ENCODE measurements at places on chromosomes 7 and 10.

DNA sequence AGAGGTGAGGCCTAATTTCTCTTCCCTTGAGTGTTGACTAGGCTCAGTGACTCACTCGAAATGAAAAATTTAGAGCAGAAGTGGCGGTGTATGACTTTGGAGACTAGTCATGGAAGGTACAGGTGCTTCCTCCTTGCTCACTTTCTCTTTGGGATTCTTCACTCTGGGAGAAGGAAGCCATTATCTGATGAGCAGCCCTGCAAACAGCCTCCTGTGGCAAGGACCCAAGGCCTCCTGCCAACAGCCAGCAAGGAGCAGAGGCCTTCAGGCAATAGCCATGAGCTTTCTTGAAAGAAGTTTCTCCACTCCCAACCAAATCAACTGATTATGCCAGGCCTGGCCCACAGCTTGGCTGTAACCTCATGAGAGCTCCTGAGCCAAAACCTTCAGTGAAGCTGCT lies 369.6 kb upstream of the VWC2 start:
- no peak for DNase-seq

DNA sequence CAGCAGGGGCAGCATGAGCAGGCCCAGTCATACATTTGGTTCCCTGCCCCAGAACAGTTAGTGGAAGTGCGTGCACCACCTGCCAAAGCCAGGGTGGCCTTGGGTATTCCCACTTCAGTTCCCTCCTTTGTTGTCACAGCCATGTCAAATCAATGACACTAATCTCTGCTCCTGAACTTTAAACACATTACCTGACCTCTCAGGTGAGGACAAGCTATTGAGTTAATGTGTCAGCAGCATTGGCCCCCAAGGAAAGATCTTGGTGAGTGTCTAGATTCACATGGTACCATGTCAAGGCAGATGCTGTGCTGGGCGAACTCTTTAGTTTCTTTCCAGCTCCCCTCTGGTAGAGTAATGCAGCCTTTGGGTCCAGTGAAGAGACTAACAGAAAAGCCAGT lies 2.1 kb downstream of the CYP3A5 start:
- no peak for DNase-seq

- DNase-seq: no peak
Observed at GRCh38 chr7:70044981-70045380, 446.7 kb downstream of the AUTS2 start.

- DNase-seq: no peak
Observed at GRCh38 chr7:132819648-132820047, 243.4 kb upstream of the PLXNA4 start.

DNA sequence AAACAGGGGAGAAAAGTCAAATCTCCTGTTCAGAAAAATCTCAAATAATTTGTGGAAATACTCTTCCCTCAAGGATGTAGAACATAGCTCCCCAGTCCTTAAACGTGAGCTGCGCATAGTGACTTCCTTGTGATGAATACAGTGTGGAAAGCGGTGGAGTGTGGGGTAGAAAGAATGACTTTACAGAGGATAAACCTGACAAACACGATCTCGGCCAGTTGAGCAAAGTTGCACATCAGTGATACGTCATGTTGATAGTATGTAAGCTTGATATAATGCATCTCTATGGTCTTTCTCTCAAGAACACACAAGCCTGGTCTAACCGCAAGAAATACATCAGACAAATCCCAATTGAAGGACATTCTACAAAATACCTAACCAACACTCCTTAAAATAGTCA lies 32.0 kb upstream of the ZCCHC24 start:
- DNase-seq: no peak

- no peak for DNase-seq
Observed at GRCh38 chr10:14873090-14873760, 5.4 kb upstream of the SUV39H2 start.

DNA sequence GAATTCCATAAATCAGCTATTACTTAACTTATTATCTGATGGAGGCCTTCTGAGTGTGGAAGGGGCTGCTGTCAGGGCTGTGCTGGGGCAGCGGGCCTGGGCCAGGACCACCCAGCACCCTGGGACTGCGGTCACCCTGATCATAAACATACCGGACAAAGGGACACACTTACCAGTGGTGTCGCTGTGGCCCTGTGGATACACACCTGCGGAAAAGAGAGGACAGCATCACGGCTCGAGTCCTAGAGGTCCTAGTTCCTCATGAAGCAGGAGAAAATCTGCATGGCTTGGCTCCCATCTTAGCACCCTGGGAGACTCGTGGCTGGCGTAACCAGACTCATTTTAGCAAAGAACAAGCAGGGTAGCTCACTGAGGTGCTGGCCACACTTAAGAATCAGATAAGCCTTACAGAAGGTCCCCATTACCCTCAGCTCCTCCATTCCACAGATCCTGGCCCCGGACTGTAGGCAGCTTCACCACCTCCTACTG lies 17.7 kb downstream of the IL15RA start:
- no peak for DNase-seq

- no peak for DNase-seq
Observed at GRCh38 chr7:33998476-33998875, 93.1 kb downstream of the BMPER start.

- DNase-seq: no peak
Observed at GRCh38 chr10:86489071-86489810, 32.4 kb downstream of the WAPL start.

DNA sequence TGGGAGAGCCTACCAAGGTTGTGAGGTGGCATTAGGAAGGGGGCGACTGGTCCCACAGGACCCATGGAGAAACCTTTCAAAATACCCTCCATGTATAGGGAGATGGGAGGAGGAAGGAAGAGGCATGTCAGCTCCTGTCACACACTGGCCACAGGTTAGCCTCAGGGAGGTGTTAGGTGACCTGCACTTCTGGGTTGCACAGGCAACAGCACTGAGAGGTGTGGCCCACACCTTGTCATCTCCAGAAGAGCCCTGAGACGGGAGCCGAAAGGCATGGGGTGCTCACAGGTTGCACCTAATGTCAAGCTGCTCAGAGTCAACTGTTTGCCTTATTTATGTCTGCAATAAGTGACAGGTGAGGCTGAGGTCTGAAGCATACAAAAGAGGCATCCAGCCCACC lies 14.6 kb upstream of the USP6NL start:
- no peak for DNase-seq

- no peak for DNase-seq
Observed at GRCh38 chr7:100493476-100494264, 9.9 kb downstream of the NYAP1 start.

DNA sequence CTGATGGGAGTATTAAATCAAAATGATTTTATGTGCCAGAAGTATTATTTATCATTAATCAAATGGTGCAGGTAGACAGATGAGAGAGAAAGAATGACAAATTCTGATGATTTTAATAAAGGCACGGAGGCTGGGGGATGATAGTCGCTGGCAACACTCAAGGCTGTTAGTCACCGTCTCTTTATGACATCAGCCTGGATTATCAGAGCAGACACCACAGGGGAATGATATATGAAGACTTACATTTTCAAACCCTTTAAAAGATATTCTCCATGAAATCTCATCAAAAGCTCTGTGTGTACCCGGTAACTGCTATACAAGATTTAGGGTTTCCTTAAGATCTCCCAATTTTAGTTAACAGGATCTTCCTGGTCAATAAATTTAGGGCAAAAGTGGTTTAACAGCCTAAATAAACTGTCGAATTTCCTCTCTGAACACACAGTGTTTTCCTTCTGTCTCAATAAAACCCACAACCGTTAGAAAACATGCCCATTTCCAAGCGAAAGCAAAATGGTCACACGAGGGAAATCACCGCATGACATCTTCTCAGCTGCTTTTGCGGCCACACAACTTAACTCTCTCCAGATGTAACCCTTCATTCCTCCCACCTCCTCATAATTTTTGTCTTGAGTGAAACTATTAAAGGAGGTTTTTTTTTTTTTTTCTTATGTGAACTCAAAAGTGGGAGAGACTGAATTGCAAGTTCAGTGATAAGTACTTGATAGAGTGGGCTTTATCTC lies 133.2 kb upstream of the FAM171A1 start:
- DNase-seq: no peak

DNA sequence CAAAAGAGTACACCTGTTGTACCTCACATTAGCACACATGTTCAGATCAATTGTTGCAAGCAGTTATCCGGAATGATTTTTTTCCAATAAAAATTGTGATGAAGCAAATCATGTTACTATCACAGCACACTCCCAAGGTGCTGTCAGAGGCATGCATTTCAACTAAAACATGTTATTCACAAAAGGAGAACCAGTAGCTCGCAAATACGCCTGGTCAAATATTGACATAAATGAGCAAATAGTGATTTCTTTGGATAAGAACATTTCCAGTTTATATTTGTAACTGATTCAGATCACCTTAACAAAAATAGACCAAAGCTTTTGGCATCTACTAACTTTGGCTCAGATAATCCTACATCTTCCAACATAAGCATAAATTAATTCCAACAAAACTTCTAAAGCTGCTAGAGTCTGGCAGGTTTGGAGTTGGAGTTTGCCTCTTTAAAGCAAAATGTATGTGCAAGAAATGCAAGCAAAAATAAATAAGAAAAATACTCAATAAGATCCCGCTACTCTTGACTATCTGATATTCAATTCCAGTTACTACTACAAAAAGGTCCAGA lies 208.0 kb downstream of the SFMBT2 start:
- DNase-seq: peak; percentile 0

DNA sequence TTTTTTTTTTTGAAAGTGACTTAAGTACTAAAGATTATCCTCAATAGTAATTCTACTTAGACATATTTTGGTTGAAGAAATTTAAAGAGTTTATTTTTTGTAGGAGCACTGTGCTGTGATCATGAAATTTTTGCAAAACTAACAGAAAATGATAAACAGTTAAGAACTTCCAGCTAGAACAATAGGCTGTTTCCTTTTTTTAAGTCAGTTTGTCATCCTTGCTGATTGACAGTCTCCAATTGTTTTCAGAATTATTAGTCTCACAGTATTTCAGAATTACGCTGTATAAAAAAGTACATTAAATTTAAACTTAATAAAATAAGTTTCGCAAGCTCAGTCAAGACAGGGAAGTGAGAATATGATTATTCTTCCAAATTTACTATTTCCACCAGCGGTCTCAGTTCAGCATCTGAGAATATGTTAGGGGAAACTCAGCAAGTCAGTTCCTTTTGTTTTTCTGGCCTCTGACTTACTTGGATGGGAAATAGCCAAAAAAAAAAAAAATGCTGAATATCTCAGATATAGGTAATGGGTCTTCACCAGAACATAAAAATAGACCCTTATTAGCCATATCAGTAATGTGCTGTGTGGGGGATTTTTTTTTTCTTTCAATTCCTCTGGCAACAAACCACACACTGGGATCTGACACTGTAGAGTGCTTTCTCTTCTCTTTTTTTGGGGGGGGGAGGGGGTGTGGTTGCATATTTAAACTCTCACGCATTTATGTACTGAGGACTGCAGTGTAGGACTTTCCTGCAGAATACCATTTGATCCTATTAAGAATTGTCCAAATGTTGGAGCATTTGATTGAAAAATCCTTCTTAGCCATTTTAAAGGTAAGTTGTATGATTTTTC lies at the start of gene CD36:
CD36 (plus strand) TSS at position 732 of the 855 bp plus-strand sequence. CDS start 8,099 bp downstream, outside the sequence.
- DNase-seq: no peak

DNA sequence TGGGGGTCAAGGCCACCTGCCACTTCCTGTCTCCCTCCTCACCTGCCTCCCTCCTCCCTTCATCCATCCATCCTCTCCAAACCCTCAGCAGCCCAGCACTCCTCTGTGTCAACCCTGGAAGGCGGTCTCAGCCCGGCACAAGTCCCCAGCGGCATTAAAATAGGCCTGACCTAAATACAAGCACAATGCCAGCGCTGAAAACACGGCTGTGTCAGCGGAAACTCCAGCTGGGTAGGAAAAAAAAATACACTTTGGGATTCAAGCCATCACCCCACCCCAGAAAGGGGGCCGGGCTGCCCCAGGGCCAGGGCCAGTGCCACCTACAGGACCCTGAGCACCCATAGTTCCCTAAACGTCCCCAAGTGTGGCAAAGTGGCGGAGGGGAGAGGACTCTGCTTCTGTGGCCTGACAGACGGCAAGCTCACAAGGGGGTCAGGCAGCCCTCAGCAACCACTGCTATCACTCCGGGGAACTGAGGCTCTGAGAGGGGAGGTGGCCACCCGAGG lies 22.7 kb upstream of the GTF2IRD1 start:
- no peak for DNase-seq

- DNase-seq: no peak
Observed at GRCh38 chr10:29692121-29692539, 57.4 kb upstream of the SVIL start.

- DNase-seq: no peak
Observed at GRCh38 chr10:133390597-133391248, 3.2 kb upstream of the MTG1 start.

DNA sequence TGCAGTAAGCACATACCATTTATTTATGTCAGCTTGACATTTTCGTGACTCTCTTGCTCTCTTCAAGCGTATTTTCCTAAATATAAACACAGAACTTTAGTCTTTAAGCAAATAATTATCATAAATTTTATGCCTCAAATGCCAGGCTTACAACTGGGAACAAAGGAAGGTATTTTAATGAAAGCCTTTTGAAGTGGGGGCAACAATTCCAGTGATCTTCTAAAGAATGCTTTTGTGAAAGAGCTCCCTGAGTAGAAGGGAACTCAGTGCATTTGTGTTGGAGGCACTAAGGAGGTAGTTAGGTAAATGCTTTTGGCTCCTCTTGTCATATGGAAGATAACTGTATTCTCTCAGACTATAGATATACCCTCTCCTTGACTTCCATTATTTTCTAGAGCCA lies 104.9 kb downstream of the VPS50 start:
- no peak for DNase-seq

- DNase-seq: no peak
Observed at GRCh38 chr7:156607332-156608172, 33.0 kb upstream of the RNF32 start.

GRCh38 chr10:75825661-75826060 lies 394.2 kb downstream of the LRMDA start:
- DNase-seq: no peak

DNA sequence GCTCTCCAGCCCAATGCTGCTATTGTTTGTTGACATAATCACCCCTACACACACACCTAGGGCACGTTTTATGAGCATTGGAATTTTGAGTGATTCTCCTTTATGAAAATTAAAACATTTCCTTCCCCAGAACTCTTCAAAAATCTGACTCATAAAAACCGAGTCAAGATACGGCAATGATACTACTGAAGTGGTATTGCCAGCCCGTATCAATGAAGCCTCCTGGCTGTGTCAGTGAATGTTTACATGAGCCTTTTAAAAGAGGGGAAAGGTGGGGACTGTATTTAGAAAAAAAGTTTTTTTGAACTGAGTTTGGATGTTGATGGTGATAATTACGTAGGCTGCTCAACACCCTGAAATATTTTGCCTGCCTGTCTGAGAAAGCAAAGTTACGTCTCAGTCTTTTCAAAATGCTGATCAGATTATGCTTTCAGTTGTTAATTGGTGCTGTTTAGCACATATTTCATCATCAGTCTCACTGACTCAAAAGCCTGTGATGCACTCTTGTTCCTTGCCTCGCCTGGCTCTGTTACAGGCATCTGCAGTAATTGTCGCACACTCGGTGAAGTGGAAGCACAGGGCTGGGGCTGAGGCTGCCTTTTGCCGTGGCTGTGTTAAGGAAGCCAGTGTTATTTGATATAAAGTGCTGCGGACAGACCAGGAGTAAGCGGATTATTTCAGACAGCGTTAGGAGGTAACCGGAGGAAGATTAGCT lies 157.4 kb upstream of the TCF7L2 start:
- peak; percentile 10 for DNase-seq

All from NCI-H1092 (cell line).